ENCODE measurements at places on chromosomes 5 and 9. TPM values are rescaled to one million over a fixed set of nuclear protein-coding genes. Genes with fewer than 3 reads are reported as not detected.
A peak's percentile ranks its signal among the peaks of the same experiment; 100 is the strongest.

PCDHGC3 gene
- total RNA-seq = 21.9 TPM

HTR4 gene
- total RNA-seq = not detected

NEURL1B gene
- 1.8 TPM for total RNA-seq

OTP gene
- total RNA-seq = not detected

CER1 gene
- not detected for total RNA-seq

ANKRD31 gene
- under 0.01 TPM for total RNA-seq

GRCh38 chr5:29379619-29380018 is 1813.9 kb upstream of the CDH6 start:
- no peaks in the 10 kb centered on the region for H3K4me1 ChIP-seq
- DNase-seq = no peak
- no peaks in the 10 kb centered on the region for H3K27me3 ChIP-seq
- H3K36me3 ChIP-seq = no peaks in the 10 kb centered on the region

DNA sequence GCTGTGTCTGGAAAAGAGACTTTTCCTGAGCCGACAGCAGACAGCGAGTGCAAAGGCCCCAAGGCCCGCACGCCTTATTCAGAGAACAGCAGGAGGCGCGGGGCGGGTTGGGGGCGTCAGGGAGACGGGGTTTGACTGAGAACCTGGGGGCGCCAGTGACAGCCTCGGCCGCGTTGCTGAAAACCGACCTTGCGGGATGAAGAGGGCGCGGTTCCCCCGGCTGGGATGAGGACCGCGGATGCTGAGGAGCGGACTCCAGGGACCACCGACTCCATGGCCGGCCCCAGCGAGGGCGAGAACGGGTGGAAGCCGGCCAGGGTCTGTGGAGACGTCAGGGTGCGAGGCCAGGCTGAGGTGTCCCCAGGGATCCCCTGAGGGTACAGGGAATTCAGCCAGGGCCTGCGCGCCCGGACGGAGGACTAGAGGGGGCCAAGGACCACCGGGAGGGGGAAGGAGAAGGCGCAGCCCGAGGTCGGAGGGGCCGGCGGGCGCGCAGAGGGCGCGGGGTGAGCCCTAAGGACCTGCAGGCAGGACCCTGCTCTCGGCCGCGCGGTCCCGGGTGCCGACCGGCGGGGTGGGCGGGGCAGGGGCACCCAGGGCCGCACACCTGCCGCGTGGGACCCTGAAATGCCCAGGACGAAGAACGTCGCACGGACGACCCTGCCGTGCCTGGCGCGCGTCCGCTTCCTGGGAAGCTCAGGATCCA is 837 bp upstream of the AHRR start:
- H3K36me3 ChIP-seq = peaks cover 24% of the 10 kb centered on the region
- H3K27ac ChIP-seq = peak overlapping the region; percentile 88
- no peaks in the 10 kb centered on the region for H3K27me3 ChIP-seq
- no peak for DNase-seq
- H3K4me3 ChIP-seq = peak overlapping the region; percentile 98

DNA sequence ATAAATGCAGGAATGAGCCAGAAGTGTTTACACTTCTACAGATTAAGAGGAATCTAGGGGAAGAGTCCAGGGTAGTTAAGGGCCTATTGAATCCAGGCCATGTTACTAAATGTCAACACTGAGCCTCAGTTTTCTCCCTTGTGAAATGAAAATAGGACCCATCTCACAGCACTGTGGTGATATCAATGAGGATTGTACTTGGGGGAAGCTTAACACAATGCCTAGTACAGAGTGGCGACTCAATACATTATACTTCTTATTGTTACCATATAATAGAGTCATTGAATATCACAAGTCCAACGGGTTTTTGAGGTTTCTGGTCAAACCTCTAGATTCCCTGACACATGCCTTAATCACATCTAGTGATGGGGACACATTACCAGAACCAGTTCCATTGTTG is 4.6 kb downstream of the TRUB2 start:
- H3K4me1 ChIP-seq = peaks cover 2% of the 10 kb centered on the region
- H3K36me3 ChIP-seq = peaks cover 29% of the 10 kb centered on the region
- H3K27ac ChIP-seq = no peak overlapping the region
- no peak overlapping the region for H3K4me3 ChIP-seq
- no peaks in the 10 kb centered on the region for H3K27me3 ChIP-seq

DNA sequence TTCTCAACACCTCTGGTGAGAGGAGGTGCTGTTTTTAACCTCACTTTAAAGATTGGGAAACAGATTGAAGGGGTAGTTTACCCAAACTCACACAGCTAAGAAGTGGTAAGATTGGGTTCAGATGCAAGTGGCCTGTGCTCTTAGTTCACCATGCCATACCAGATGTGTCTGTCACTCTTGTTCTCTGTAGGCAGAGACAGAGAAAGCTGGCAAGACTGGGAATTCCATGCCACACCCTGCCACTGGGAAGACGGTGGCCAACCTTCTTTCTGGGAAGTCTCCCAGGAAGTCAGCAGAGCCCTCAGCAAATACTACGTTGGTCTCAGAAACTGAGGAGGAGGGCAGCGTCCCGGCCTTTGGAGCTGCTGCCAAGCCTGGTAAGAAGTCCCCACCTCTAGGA is 11.0 kb downstream of the TCOF1 start:
- no peaks in the 10 kb centered on the region for H3K27me3 ChIP-seq
- DNase-seq = no peak
- H3K36me3 ChIP-seq = peaks cover 76% of the 10 kb centered on the region

DNA sequence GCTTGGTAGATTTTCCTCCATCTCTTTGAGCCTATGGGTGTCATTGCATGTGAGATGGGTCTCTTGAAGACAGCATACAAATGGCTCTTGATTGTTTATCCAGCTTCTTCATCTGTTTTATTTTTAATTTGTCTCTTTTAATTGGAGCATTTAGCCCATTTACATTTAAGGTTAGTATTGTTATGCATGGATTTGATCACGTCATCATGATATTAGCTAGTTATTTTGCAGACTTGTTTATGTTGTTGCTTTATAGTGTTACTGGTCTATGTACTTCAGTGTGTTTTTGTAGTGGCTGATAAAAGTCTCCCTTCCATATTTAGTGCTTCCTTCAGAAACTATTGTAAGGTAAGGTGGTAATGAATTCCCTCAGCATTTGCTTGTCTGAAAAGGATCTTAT is 78.6 kb upstream of the RGMB start:
- DNase-seq = no peak
- H3K27ac ChIP-seq = no peak overlapping the region
- H3K27me3 ChIP-seq = no peaks in the 10 kb centered on the region
- no peaks in the 10 kb centered on the region for H3K4me1 ChIP-seq

DNA sequence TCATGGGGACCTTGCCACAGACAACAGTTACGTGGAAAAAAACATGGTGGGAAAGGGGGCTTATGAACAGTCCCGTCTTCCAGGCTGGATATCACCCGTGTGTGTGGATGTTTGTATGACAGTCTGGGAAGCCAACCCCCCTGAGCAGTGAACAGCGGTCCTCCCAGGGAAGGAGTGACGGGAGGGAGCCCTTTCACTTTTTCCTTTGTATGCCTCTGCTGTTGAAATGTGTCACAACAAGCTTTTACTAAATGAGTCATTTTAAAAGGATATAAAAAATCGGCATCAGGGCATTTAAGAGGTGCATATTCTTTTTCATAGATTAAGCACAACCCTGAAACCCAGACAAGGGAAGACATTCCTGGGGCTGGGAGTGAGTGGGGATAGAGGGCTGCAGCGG is 5.1 kb downstream of the MYMK start:
- H3K4me3 ChIP-seq = no peak overlapping the region
- peaks cover 70% of the 10 kb centered on the region for H3K27me3 ChIP-seq
- no peak overlapping the region for H3K27ac ChIP-seq

DNA sequence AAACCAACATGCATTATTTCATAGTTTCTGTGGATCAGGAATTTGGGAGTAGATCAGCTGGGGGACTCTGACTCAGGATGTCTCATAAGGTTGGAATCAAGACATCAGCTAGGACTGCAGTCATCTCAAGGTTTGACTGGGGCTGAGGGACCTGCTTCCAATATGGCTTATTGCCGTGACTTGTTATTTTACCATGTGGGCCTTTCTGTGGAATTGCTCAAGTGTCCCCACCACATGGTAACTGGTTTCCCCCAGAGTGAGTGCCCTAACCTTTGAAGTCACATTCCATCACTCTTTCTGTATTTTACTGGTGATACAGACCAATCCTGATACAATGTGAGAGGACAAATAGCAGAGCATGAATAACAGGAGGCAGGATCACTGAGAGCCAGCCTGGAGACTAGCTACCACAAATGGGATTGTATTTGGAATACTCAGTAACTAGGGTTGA is 70.2 kb upstream of the ELL2 start:
- H3K4me3 ChIP-seq = no peak overlapping the region
- peak overlapping the region; percentile 58 for H3K27ac ChIP-seq
- peak; percentile 89 for DNase-seq
- no peaks in the 10 kb centered on the region for H3K27me3 ChIP-seq

DNA sequence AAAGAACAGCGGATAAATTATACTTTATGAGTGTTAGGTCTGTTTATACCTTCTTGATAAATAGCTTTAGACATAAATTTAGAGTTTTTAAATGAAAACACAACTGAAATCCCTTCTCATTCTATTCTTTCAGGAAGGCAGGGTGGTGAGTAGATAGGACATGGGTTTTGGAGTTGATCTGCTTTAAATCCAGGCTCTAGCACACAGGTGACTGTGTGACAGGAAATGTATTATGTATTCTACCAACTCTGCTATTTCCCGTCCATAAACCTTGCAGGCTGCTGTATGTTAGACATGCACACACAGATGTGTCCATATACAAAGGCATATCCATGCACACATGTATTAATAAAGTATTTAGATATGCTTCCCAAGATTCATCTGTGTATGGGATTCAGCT is 19.3 kb upstream of the CARTPT start:
- no peak for DNase-seq
- peaks cover 16% of the 10 kb centered on the region for H3K27me3 ChIP-seq
- no peaks in the 10 kb centered on the region for H3K36me3 ChIP-seq
- no peak overlapping the region for H3K4me3 ChIP-seq

DNA sequence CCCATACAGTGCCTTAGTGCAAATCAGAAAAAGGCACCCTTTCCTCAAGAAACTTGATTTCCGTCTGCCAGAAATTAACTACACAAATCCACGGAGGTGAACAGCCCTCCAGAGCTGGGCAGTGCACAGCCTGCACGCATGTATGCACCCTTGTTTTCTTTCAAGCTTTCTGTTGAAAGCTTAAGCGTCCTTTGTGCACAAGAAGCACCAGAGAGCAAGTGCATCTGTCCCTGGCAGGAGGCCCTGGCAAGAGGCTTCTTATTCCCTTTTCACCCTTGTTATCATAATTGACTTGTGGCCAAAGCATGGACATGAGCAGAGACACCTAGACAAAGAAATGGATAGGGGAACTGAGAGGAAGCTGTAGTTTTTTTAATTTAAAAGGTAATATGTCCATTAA is 47.4 kb upstream of the ATG10 start:
- H3K4me1 ChIP-seq = no peaks in the 10 kb centered on the region
- DNase-seq = no peak
- peaks cover 10% of the 10 kb centered on the region for H3K27me3 ChIP-seq
- H3K36me3 ChIP-seq = no peaks in the 10 kb centered on the region

- peaks cover 10% of the 10 kb centered on the region for H3K4me1 ChIP-seq
- H3K36me3 ChIP-seq = no peaks in the 10 kb centered on the region
- no peak overlapping the region for H3K4me3 ChIP-seq
- no peaks in the 10 kb centered on the region for H3K27me3 ChIP-seq
- H3K27ac ChIP-seq = no peak overlapping the region
- DNase-seq = no peak
Observed at GRCh38 chr5:61416420-61416819, 84.4 kb downstream of the ZSWIM6 start.

- no peaks in the 10 kb centered on the region for H3K4me1 ChIP-seq
- DNase-seq = no peak
- no peak overlapping the region for H3K4me3 ChIP-seq
- no peaks in the 10 kb centered on the region for H3K36me3 ChIP-seq
Observed at GRCh38 chr5:162607879-162608278, 540.3 kb downstream of the GABRG2 start.

GRCh38 chr5:73369278-73369677 is 79.3 kb downstream of the FOXD1 start:
- no peak overlapping the region for H3K4me3 ChIP-seq
- peaks cover 31% of the 10 kb centered on the region for H3K4me1 ChIP-seq
- H3K36me3 ChIP-seq = no peaks in the 10 kb centered on the region
- no peaks in the 10 kb centered on the region for H3K27me3 ChIP-seq

DNA sequence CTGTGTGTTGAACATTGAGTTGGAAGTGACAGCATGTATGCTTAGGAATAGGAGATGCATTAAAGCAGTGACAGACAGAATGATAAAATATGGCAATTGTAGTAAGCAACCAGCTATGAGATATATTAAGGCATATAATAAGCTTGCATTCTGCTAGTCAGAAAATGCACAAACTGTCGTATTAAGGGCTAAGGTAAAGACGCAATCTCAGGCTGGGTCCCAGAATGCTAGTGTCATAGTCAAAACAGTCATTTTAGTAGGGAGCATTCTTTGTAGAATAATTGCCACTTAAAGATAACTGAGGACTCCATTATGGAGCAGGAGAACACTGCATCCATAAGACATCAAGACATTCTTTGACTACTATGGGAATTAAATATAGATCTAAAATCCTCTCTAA is 1369.7 kb upstream of the C9orf72 start:
- H3K4me3 ChIP-seq = no peak overlapping the region
- no peaks in the 10 kb centered on the region for H3K4me1 ChIP-seq
- no peaks in the 10 kb centered on the region for H3K36me3 ChIP-seq
- no peak for DNase-seq
- H3K27ac ChIP-seq = no peak overlapping the region

Measured in IMR-90 (cell line).